ENCODE measurements at places on chromosomes 13 and 19.

DNA sequence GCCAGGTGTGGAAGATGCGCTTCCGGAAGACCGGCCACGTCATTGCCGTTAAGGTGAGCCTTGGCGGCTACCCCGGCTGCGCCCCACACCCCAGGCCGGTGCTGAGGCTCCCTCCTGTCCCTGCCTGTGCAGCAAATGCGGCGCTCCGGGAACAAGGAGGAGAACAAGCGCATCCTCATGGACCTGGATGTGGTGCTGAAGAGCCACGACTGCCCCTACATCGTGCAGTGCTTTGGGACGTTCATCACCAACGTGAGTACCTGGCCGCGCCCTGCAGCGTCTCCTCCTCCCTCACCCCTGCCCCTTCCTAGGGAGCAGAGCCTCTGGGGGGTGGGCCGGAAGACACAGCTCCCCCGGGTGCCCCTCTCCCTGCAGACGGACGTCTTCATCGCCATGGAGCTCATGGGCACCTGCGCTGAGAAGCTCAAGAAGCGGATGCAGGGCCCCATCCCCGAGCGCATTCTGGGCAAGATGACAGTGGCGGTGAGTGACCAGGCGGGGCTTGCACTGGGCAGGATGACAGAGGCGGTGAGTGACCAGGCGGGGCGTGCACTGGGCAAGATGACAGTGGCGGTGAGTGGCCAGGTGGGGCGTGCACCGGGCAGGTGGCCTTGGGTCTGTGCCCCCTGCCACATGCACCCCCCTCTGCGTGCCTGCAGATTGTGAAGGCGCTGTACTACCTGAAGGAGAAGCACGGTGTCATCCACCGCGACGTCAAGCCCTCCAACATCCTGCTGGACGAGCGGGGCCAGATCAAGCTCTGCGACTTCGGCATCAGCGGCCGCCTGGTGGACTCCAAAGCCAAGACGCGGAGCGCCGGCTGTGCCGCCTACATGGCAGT, 4.1 kb upstream of the TGFBR3L start:
- no peak overlapping the region for H3K4me3 ChIP-seq
- H3K4me1 ChIP-seq, result peaks cover 31% of the 10 kb centered on the region
- H3K27ac ChIP-seq, result no peak overlapping the region
- H3K36me3 ChIP-seq, result peaks cover 50% of the 10 kb centered on the region

- peak overlapping the region; percentile 62 for H3K27ac ChIP-seq
- no peaks in the 10 kb centered on the region for H3K36me3 ChIP-seq
- no peaks in the 10 kb centered on the region for H3K4me1 ChIP-seq
- H3K27me3 ChIP-seq, result no peaks in the 10 kb centered on the region
- peak; percentile 44 for DNase-seq
These were observed 15.1 kb upstream of the GAS6 start for GRCh38 chr13:113879017-113879416.

GRCh38 chr13:31282741-31283455, 83.1 kb downstream of the B3GLCT start:
- H3K36me3 ChIP-seq, result peaks cover 14% of the 10 kb centered on the region
- no peak for DNase-seq
- no peak overlapping the region for H3K27ac ChIP-seq
- no peaks in the 10 kb centered on the region for H3K4me1 ChIP-seq
- H3K27me3 ChIP-seq, result no peaks in the 10 kb centered on the region

- DNase-seq, result no peak
- H3K4me3 ChIP-seq, result no peak overlapping the region
- H3K27ac ChIP-seq, result no peak overlapping the region
- H3K36me3 ChIP-seq, result peaks cover 9% of the 10 kb centered on the region
- no peaks in the 10 kb centered on the region for H3K4me1 ChIP-seq
These were observed 3.2 kb downstream of the ZNF562 start for GRCh38 chr19:9671655-9672054.

DNA sequence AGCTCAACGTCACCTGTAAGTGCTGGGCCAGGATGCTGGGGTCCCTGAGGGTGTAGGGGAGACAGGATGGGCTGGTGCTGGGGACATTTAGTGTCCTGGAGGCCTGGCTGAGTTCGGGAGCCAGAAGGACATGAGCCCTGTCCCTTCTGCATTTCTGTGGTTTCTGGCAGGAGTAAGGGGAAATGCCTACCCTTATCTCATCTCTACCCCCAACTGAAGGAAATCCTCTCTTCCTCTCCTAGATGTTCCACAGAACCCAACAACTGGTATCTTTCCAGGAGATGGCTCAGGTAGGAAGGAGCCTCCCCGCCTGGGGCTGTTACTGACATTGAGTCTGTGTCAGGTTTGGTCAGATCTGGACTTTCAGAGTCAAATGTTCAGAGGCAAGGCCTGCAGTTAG, 1.2 kb downstream of the CD33 start:
- no peaks in the 10 kb centered on the region for H3K4me1 ChIP-seq
- no peak for DNase-seq
- no peak overlapping the region for H3K4me3 ChIP-seq
- no peaks in the 10 kb centered on the region for H3K27me3 ChIP-seq

DNA sequence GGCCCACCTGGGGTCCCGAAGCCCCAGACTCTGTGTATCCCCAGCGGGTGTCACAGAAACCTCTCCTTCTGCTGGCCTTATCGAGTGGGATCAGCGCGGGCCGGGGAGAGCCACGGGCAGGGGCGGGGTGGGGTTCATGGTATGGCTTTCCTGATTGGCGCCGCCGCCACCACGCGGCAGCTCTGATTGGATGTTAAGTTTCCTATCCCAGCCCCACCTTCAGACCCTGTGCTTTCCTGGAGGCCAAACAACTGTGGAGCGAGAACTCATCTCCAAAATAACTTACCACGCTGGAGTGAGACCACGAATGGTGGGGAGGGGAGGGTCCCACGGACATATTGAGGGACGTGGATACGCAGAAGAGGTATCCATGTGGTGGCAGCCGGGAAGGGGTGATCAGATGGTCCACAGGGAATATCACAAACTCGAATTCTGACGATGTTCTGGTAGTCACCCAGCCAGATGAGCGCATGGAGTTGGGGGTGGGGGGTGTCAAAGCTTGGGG, 1.0 kb upstream of the ICAM5 start:
- no peak overlapping the region for H3K27ac ChIP-seq
- H3K36me3 ChIP-seq, result peaks cover 12% of the 10 kb centered on the region
- peaks cover 77% of the 10 kb centered on the region for H3K4me1 ChIP-seq
- no peak for DNase-seq
- H3K4me3 ChIP-seq, result peak overlapping the region; percentile 41

DNA sequence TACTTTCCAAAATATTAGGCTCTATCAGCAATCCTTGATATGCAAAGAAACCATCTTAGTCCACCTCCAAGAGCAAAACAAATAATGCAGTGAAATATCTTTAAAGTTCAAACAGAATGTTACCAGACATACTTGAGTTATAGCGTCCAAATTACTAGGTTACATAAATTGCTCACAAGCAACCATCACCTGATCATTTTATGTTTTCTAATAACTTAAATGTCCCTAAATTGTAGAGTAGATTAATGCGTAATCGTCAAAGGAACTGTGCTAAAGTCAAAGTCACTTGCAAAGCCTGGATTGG, 350.6 kb upstream of the ARGLU1 start:
- H3K4me1 ChIP-seq, result peaks cover 4% of the 10 kb centered on the region
- no peaks in the 10 kb centered on the region for H3K27me3 ChIP-seq
- peak overlapping the region; percentile 63 for H3K27ac ChIP-seq
- no peaks in the 10 kb centered on the region for H3K36me3 ChIP-seq
- DNase-seq, result no peak
- peak overlapping the region; percentile 56 for H3K4me3 ChIP-seq

DNA sequence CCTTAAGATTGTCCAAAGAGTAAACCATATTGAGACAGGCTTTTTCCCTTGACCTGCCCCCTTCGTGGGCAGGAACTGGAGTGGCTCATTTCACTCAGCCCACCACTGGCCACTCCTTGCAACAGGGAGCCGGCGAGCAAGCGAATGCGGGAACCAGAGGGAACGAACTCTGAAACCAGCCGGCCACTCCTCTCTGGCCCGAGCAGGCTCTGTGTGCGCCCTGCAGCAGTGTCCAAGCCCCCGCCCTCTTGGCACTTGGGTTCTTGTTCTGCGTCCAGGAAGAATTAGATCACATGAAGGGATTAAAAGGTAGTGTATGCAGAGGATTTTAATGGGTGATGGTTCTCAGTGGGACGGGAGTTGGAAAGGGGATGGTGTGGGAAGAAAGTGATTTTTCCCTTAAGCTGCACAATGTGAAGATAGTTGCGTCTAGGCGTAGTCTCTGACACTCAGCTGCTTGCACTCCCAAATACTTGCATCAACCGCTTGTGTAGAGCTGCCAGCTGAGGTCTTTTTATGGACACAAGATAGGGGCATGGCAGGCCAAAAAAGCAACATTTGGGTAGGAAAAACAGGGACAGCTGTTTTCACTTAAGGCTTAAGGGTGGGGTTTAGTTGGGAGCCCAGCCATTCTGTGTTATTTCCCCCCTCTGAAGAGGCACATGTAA, 1209.7 kb upstream of the PCDH20 start:
- no peak overlapping the region for H3K27ac ChIP-seq
- no peaks in the 10 kb centered on the region for H3K4me1 ChIP-seq
- H3K27me3 ChIP-seq, result no peaks in the 10 kb centered on the region
- no peaks in the 10 kb centered on the region for H3K36me3 ChIP-seq
- DNase-seq, result no peak
- no peak overlapping the region for H3K4me3 ChIP-seq
